ENCODE measurements at places on chromosomes 4 and X. TPM values are rescaled to one million over a fixed set of nuclear protein-coding genes. Genes with fewer than 3 reads are reported as not detected.

DNA sequence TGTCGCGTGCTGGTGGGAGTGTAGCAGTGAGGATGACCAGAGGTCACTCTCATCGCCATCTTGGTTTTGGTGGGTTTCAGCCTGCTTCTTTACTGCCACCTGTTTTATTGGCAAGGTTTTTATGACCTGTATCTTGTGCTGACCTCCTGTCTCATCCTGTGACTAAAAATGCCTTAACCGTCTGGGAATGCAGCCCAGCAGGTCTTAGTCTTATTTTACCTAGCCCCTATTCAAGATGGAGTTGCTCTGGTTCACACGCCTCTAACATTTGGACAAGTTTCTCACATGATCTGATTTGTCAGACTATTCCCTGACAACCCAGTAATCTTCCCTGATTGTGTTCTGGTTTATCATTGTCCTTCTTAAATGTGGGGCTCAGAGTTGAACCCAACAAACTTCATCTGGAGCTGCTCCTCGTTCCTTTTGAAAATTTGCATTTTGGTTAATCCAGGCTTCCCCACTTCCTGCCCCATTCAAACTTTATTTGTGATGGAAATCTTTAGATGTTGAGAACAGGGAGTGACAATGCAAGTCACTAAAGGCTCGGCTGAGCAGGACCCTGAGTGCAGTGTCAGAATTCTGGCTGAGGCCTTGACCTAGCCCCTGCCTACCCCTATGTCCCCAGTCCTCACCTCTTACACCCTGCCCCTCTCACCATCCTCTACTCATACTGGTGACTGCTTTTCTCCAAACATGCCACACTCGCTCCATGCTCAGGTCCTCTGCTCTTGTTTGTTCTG lies 226.8 kb downstream of the STIM2 start:
- DNase-seq: no peak

DNA sequence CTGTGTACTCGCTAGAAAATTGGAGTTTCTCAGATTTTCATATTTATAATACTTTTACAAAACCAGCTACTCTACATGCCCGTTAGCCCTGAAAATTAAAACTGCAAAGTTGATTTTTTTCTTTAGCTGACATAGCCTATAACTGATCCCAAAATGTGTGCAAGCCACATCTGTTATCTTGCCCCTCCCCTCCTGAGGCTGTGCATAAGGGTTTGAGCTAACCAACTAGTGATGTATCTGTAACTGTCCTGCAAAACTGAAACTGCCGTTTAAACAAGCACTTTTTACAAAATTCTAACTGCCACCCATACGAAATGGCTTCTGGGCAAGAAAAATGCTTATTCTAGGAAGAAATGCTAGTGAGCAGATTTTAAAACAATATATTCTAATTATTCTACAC lies 59.1 kb downstream of the EDNRA start:
- DNase-seq: no peak

DNA sequence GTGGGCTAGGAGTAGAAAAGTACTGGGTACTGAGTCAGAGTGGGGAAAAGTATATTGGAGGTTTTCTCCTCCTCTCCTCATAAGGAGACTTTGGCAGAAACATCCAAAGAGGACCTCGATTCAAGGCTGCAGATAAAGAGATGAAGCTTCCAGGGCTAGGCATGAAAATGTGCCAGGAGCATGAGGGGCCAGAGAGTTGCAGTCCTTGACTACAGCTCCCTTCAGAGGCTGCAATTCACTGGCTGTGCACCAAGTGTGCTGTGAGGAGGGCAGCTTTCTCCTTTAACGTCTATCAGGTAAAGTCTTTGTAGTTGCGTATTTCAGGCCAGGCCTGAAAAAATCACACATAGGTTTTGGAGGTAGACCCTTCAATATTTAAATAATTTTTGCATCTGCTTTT lies 174.9 kb upstream of the VEGFC start:
- DNase-seq: no peak

DNA sequence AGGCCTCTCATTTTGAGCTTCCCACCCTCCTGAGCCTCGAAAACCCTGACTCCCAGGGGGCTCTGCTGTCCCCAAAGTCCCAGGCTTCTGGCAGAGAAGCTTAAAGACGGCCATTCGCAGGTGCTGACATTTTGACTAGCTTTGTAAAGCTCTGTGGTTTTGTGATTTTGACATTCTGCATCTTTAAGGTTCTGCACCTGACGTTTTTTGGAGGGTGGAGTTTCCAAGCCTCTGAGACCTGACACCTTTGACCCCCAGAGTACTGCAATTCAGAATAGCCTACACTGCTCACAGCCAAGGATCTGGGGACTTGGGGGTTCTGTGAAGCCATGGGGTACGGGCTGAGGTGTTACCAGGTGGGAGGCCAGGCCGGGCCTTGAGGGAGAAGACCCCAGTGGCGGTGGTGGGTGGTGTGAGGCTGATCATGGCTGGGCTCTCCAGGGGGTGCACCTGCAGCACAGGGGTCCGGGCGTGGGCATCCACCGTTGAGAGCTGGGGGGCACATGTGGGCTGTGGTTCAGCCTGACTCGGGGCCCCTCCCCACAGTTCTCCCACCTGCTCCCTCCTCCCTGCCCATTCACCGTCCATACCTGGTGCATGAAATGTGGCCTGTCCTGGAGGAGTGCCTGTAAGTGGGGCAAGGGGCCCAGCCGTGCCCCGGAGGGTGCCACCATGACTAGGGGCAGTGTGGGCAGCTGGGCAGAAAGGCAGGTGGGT lies 7.3 kb downstream of the FOXP3 start:
- no peak for DNase-seq

DNA sequence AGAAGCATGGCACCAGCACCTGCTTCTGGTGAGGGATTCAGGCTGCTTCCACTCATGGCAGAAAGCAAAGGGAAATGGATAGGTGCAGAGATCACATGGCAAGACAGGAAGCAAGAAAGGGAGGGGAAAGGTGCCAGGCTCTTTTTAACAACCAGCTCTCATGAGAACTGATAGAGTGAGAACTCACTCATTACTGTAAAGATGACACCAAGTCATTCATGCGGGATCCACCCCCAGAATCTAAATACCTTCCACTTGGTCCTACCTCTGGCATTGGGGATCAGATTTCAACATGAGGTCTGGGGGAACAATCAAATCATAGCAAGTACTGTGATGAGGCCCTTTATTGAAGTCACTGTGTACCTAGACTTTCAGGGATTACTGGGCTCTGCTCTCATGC lies 72.0 kb upstream of the PRDM5 start:
- DNase-seq: no peak

- no peak for DNase-seq
Measured at GRCh38 chrX:19195243-19195610, 73.0 kb upstream of the ADGRG2 start.

DNA sequence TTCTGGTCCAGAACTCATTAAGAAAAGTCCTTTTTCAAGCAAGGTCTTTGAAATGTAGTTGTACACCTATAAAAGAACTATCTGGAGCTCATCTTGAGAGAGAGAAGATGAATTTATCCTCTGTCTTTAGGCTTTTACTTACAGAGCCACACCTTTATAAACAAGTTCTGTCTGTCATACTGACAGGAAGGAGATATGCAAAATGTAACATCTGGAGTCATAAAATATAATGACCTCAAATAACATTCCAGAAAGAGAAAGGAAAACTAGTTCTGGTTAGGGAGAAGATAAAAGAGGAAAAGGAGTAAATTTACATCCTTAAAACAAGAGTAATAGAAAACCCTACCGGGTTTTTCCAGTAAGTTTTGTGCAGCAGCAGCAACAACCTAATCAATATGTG lies 1.3 kb downstream of the INPP4B start:
- DNase-seq: no peak

DNA sequence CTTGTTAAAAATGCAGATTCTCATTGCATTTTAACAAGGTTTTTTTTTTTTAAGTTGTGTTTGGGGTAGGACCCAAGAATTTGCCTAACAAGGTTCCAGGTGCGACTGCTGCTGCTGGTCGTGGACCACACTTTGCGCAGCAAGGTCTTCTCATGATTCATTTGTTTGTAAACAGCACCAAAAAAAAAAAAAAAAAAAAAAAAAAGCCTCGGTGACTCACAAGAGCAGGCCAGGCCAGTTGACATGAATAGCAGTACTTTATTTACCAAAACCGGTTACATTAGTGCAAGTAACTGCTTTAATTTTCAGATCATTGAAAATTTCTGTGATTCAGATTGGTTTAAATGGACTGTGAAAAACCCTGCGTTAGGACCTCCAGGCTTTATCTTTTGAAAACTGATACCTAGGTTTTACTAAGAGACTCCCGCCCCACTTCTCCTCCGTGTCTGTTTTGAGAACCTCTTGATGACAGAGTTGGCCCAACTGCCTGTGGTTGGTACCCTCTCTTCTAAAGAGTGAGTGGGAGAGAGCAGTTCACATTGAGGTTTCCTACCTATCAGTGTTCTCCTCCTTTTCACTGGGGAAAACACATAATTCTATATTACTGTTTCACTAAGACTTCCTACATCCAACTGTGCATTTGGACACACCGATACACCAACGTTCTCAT lies 86.2 kb downstream of the PHEX start:
- DNase-seq: no peak

GRCh38 chr4:63493265-63493664 lies 916.0 kb downstream of the TECRL start:
- DNase-seq: no peak

DNA sequence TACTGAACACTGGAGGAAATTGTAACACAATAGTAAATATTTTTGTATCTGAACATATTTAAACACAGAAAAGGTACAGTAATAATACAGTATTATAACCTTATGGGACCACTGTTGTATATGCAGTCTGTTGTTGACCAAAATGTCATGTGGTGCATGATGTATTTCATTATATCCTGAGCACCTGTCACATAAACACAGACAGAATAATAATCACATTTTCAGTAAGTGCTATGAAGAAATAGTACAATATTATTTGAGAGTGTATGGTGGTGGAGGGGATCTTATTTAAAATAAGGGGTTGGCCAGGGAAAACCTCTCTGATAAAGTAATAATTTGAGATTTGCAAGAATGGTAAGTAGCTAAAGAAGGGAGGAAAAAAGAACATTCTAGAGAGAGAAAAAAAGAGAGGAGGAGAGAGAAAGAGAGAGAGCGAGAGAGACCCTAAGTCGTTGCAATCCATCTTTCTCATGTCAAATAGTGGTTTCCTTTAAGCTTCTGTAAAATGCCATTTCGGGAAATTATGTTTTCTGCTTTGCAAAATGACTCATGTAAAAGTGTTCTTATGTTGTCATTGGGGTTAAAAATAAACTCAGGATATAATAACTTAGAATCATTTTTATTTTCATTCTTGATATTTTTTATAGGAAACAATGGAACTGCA lies 19.3 kb upstream of the CLNK start:
- no peak for DNase-seq

DNA sequence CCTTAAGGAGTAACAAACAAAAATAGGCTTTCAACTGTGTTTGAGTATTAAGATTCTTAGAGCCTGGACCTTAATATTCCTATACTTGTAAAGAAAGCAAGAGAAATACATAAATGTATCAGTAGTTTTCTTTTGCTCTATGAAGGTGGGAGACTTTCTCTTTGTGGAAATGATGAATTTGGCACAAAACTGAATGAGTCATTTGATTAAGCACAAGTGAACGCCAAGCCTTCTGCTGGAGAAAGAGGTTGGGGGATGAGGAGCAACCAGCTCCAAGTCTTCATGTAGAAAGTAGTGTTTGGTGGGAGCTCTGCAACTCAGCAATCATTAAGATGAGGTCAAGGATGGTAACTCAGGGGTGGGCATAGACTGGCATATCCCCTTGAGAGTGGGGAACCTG lies 49.6 kb downstream of the MEPE start:
- DNase-seq: no peak

DNA sequence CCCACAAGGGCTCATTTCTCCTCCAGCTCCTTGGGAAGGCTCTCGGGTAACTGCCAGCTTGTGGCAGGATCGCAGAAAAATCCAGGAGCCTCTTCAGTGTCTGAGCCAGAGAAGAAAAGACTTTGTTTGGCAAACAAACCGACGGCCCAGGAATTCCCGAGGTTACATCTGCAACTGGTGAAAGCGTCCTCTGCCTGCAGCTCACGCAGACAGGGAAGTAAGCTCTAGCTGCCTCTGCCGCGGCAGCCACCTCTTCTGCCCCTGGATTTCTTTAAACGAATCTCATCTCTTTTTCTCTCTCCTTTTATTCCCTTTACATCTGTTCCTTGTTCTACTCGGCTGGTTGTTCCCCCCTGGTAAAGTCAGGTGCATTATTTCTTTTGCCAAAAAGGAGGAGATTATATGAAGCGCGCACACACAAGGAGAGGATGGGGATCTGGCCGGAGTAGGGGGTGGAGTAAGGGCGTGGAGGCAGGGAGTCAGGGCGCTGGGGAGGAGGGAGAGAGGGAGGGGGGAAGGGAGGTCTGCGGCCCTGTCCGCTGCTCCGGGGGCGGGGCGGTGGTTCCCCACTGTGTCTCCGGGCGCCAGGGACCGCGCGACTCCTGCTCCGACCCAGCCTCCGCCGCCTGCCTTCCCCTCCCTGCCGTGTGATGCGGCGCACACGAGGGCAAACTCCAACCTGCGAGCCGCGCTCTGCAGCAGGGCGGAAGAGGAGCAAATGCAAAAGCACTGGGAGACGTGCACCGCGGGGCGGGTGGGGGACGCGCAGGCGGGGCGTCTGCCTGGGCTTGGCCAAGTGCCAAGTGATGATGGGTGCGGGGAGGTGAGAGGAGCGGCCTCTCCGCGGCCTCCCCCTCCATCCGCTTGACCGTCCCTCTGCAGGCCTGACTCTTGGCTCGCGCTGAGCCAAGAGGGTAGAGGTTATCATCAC lies at the start of gene DCHS2:
DCHS2 (minus strand) TSS at position 459 of the 931 bp plus-strand sequence; CDS start at position 15, 444 bp downstream.
- DNase-seq: no peak

DNA sequence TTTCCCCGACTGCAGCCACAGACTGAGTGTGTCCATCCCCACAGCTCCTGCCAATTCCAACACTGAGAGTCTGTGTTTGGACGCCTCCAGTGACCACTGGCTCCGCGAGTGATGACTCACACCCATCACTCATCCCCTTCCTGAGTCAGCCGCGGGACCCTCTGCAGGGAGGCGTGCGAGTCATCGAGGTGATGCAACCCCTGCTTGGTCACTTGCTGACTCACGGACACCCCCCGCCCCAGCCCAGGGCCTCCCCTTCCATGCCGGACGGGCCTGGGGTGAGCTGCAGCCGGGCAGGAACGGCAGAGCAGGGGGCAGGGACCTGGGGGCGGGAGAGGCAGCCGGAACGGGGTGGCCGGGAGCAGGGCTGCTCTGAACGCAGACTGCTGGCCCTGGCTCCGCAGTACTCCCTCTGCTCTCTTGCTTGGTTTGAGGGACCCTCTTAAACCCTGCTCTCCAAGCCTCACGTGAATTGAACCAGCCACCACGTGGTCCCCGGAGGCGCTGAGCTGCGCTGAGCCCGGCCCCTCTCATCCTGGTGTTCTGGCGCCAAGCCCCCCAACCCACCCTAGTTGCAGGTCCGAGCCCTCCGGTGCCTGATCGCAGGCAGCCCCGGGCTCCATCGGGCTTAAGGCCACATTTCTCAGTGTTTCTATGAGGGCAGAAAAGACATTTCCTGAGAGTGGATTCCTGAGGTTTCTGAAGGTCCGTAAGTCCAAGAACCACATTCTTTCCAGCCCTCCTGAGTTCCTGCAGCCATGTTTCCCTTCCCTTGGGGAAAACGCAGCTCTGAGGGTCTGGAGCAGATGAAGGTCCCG lies 32.4 kb downstream of the FGFRL1 start:
- DNase-seq: no peak

Gene HTT
- 52.6 TPM for total RNA-seq

Gene ESX1
- total RNA-seq: not detected

Gene ZFP92
- not detected for total RNA-seq

Gene CFAP99
- total RNA-seq: not detected

Gene DUSP9
- total RNA-seq: 2.5 TPM

All from G401 (cell line).